ENCODE measurements at places on chromosomes 16 and 17.

- DNase-seq: no peak
Observed at GRCh38 chr17:68861602-68862001, 93.6 kb downstream of the ABCA8 start.

DNA sequence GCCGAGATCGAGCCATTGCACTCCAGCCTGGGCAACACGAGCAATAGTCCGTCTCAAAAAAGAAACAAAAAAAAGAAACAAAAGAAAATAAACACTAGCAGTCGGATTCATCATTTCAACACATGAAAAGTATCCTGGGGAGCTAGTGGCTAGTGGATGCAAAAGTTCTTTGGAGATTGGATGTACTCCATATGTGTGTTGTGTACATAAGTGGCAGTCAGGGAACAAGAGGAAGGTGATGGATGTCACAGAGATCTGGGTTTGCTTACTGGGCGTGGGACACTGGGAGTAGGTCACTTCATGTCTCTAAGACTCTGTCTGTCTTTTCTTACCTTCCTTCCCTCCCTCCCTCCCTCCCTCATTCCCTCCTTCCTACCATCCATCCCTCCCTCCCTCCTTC is 35.4 kb downstream of the MRC2 start:
- no peak for DNase-seq

GRCh38 chr17:75440738-75441448 is 15.5 kb upstream of the TMEM94 start:
- no peak for DNase-seq

GRCh38 chr16:79168321-79168720 is 432.2 kb downstream of the MAF start:
- DNase-seq: no peak

DNA sequence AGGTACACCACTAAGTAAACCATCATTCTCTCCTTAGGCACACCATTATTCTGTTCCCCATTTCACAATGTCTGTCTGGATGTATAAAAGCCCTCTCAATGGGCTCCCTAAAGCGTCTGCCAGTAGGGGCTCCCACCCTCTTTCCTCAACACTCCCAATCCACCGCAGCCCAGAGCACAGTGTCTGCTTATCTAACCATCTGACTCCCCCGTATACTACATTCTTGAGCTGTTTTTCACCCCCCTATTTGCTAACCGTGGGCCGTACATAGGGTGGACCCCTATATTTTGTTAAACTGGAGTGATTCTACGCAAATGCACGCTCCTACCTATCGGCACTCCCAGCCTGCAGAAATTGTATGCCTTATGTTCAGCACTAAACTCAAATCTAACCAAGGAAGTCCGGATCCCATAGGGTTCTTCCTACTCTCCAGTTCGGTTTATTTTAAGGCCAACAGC is 685 bp upstream of the PSMD3 start:
- no peak for DNase-seq

DNA sequence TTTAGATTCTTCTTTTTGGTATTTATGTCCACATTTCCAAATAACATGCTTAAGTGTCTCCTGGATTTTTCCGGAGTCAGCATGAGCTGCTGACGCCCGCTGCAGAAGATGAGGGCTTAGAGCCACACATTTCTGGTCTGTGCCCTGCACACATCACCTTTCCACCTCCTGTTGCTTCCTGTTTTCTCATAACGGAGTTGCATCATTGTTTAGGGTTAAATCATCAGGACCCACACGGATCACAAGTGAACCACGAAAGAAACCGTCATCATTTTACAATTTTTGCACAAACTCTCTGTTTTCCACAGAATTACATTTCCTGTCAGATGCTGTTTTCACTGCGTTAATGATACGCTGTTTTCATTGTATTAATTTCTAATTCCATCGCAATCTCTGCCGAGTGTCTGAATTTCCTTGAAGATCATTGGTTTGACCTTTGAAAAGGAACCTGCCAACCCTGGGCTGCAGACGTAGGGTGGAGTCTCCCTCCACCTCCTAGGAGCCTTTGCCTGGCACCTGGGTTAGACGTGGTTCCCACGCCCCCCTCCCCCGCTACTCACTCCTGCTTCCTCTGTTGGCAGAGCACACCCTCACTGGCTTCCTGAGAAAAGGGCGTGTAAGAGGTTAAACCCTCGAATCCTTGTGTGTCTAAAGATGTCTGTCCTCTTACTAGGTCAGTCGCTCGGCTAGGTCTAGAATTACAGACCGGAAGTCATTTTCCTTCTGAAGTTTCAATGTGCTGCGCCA is 68.2 kb downstream of the RNF213 start:
- no peak for DNase-seq

GRCh38 chr17:55652825-55653224 is 69.8 kb downstream of the TMEM100 start:
- DNase-seq: no peak

GRCh38 chr16:82432261-82432660 is 194.5 kb upstream of the CDH13 start:
- no peak for DNase-seq

- DNase-seq: no peak
Observed at GRCh38 chr17:14199601-14200000, 37.1 kb downstream of the CDRT15 start.

DNA sequence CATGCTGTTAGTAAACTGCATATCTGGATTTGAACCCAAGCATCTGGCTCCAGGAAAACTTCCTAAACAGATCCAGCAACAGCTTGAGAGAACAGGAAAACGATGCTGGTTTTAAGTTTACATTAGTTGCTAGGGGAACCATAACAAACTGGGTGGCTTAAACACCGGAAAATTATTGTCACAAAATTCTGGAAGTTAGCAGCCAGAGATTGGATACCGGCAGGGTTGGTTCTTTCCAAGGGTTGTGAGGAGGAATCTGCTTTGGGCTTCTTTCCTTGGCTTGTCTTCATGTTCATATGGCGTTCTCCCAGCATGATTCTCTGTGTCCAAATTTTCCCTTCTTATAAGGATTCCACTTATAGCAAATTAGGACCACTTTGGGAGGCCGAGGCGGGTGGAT is 276.9 kb upstream of the TOM1L1 start:
- DNase-seq: no peak

DNA sequence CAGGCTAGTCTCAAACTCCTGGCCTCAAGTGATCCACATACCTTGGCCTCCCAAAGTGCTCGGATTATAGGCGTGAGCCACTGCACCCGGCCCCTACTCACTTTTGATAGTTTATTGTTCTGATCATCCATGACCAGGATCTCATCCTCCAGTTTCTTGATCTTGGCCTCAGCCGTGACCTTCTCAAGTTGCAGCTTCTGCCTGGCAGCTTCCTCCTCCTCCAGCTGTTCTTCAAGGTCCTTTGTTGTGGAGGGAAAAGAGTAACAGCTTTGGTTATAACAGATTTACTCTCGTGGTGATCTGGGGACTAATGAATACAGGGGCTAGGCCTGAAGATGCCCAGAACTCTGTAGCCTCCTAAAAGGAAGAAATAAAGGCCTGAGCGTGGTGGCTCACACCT is 89.9 kb downstream of the NDE1 start:
- no peak for DNase-seq

DNA sequence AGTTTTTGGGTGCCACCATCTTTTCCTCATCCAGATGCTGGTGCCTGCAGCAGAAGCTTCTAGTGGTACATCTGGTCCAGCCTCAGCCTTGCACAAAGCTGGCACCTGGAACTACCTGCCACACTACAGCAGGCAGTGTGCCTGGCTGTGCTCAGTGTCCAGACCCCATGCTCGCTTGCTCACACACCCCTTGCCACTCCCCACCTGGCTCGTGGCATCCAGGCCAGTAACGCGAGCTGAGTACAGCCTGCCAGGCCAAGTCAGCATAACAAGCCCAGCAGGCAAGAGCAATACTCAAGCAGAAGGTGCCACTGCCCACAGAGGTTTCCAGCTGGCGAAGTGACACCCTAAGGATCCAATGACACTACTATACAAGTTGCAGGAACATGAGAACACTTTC is 29.7 kb upstream of the KIF2B start:
- DNase-seq: no peak

- DNase-seq: no peak
Observed at GRCh38 chr17:49312722-49313121, 49.3 kb downstream of the ZNF652 start.

GRCh38 chr17:37067555-37068111 is 118.9 kb downstream of the AATF start:
- DNase-seq: no peak

DNA sequence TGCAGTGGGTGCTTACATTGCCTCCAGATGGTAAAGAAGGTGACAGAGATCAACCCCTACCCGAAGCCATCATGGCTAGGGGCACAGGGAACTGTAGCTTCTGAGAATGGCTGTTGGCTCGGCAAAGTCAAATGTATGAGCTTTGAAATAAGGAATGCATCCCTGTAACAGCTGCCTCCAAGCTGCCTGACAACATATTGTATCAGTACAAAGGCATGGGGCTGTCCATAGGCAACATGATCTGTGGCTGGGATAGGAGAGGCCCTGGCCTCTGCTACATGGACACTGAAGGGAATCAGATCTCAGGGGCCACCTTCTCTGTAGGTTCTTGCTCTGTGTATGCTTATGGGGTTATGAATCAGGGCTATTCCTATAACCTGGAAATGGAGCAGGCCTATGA is 119.2 kb upstream of the NETO2 start:
- DNase-seq: no peak

GRCh38 chr17:44932787-44933097 is 14.8 kb downstream of the KIF18B start:
- no peak for DNase-seq

DNA sequence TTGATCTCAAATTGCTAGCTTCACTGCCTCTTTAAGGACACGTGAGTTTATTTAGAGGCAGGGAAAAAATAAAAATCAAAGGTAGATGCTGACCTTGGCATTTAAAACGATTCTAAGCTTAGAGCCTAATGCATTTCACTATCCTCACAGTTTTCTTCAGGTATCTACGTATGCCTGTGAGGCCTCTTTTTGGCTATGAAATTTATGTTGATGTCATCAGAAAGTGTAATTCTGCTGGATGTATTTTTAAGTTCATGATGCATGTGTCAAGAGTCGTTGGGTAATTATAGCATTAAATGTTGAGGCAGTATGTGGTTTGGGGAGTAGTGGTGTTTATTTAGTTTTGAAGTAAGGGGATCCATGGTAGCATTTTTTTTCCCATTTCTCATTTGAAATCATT is 4.2 kb upstream of the KRTAP3-2 start:
- DNase-seq: no peak

DNA sequence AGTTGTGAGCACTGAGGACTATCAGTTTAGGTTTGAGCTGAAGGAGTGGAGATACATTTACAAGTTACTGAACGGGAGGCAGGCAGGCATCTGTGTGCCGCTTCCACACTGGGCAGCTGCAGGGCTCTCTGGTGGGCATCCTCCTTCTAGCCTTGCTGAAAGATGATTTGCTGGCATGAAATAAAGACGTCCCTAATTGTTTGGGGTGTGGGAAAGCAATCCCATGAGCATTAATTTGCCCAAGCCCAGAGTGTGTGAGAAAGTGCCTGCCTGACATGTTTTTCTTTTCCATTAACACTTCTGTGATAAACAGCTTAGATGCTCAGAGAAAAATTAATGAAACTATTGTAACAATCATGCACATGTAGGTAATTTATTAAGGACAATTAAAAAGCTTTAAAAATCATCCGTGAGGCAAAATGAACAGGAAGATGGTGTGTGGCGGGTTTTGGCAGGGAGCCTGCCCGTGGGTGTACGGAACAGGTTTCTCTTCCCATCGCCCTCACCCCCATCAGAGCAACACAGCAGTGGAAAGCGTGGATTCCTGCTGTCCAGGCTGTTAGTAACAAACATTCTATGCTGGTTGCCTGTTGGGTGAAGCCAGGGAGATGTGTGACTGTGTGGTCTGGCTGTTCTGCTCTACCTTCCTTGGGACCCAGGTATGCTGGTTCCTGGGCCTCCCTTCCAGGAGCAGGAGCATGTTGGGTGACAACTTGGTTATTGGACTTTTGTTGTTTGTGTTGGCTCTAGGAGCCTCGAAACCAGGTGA is 191.9 kb downstream of the MSI2 start:
- DNase-seq: no peak

- DNase-seq: no peak
Observed at GRCh38 chr17:74807441-74807840, 31.3 kb upstream of the NAT9 start.

DNA sequence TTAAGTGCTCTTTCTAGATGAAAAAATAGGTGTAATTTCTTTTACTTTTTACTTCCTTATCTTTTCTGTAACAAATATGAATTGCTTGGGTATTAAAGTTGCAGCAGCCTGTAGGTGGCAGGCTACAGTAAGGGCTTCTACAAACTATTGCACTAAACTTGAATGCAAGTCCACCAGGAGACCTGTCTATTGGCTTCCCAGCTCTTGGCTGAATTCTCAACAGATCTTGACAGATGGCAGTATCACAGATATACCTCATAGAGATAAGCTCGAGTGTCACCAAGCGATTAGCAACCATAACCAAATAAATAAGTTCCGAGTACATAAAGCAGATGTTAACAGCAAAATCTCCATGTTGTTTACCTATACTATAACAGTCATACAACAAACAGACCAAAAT is 5.9 kb downstream of the BBS2 start:
- DNase-seq: no peak
